ENCODE measurements at places on chromosomes 11 and 22. TPM values are rescaled to one million over a fixed set of nuclear protein-coding genes. Genes with fewer than 3 reads are reported as not detected.

ADAMTS8 gene
- 1.9 TPM for polyA plus RNA-seq

BBOX1 gene
- polyA plus RNA-seq = not detected

RBMXL2 gene
- not detected for polyA plus RNA-seq

PHLDB1 gene
- polyA plus RNA-seq = 30.7 TPM

KRTAP5-2 gene
- polyA plus RNA-seq = not detected

CCDC15 gene
- polyA plus RNA-seq = 2.2 TPM

NRIP3 gene
- not detected for polyA plus RNA-seq

TPBGL gene
- polyA plus RNA-seq = not detected

SEPTIN5 gene
- 2.2 TPM for polyA plus RNA-seq

CADM1 gene
- 3.1 TPM for polyA plus RNA-seq

DNAJB13 gene
- polyA plus RNA-seq = 4.5 TPM

PDGFB gene
- 0.54 TPM for polyA plus RNA-seq

TSG101 gene
- polyA plus RNA-seq = 52.6 TPM

NXPE2 gene
- 0.54 TPM for polyA plus RNA-seq

SLC22A12 gene
- polyA plus RNA-seq = not detected

PPP2R5B gene
- polyA plus RNA-seq = 15.9 TPM

ENTHD1 gene
- not detected for polyA plus RNA-seq

DKK3 gene
- 5.9 TPM for polyA plus RNA-seq

KCNJ5 gene
- polyA plus RNA-seq = 0.10 TPM

OR10D3 gene
- not detected for polyA plus RNA-seq

UPK2 gene
- polyA plus RNA-seq = not detected

TRIM21 gene
- 38.9 TPM for polyA plus RNA-seq

MB gene
- 1.9 TPM for polyA plus RNA-seq

MMP13 gene
- not detected for polyA plus RNA-seq

TMEM45B gene
- polyA plus RNA-seq = 157 TPM

CCDC188 gene
- not detected for polyA plus RNA-seq

OR52R1 gene
- polyA plus RNA-seq = not detected

GGTLC2 gene
- not detected for polyA plus RNA-seq

OTOG gene
- polyA plus RNA-seq = not detected

KRTAP5-7 gene
- 0.07 TPM for polyA plus RNA-seq

GLB1L2 gene
- polyA plus RNA-seq = 6.6 TPM

TSSK2 gene
- polyA plus RNA-seq = 0.04 TPM

PHLDA2 gene
- polyA plus RNA-seq = 21.8 TPM

TRIM22 gene
- 10.3 TPM for polyA plus RNA-seq

PYGM gene
- polyA plus RNA-seq = 1.1 TPM

FIBIN gene
- polyA plus RNA-seq = not detected

CNGA4 gene
- polyA plus RNA-seq = 0.32 TPM

SHANK2 gene
- polyA plus RNA-seq = 2.2 TPM

INS gene
- 124 TPM for polyA plus RNA-seq

NXPE1 gene
- polyA plus RNA-seq = 6.3 TPM

DCHS1 gene
- 7.0 TPM for polyA plus RNA-seq
